Effector CD4-positive, alpha-beta T cell (primary cell): ENCODE measurements at places on chromosomes 3 and 15.

DNA sequence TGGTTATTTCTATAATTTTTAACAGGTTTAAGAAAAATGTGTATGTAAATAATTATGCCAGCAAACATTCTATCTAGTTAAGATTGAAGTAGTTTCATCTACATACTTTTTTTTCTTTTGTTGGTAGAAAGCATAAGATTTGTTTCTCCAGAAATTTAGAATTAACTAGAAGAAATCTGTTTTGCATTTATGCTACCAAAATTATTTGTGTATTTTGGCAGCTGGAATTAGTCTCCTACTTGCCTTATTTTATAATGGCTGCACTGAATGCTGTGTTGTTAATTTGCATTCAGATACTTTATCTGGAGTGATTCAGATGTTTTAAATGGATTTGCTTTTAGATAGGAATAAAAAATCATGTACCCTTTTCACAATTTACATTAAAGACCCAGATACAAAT lies 100.2 kb upstream of the NAALADL2 start:
- no peak for DNase-seq

GRCh38 chr3:185797108-185797881 lies 27.5 kb downstream of the IGF2BP2 start:
- no peak for DNase-seq

- DNase-seq = no peak
These were observed 12.0 kb downstream of the PLSCR1 start for GRCh38 chr3:146532406-146532805.

GRCh38 chr15:72184165-72184811 lies 13.3 kb downstream of the GRAMD2A start:
- no peak for DNase-seq

GRCh38 chr15:65028921-65029735 lies at the start of gene MTFMT:
MTFMT (minus strand) TSS chr15:65029639; CDS start chr15:65029613, 26 bp downstream.
- peak; percentile 89 for DNase-seq

DNA sequence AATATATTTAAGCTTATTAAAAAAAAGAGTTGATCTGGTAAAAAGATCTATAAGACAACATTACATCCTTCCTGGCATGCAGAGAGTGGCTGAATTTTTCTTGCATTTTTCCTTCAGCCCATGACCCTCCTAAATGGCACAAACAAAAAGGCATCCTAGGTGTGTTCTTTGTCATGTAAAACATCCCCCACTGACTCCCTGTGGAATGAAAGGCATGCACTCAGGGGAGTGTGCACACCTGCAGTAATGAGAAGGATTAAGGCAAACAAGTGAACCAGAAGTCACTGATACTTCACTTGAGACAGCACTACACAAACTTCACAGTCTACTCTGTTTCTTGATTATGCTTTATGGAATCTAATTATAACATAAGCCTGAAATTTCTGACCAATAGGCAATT lies 195.0 kb downstream of the RBMS3 start:
- no peak for DNase-seq

- DNase-seq = no peak
These were observed 8.9 kb upstream of the SGO1 start for GRCh38 chr3:20194793-20195460.

DNA sequence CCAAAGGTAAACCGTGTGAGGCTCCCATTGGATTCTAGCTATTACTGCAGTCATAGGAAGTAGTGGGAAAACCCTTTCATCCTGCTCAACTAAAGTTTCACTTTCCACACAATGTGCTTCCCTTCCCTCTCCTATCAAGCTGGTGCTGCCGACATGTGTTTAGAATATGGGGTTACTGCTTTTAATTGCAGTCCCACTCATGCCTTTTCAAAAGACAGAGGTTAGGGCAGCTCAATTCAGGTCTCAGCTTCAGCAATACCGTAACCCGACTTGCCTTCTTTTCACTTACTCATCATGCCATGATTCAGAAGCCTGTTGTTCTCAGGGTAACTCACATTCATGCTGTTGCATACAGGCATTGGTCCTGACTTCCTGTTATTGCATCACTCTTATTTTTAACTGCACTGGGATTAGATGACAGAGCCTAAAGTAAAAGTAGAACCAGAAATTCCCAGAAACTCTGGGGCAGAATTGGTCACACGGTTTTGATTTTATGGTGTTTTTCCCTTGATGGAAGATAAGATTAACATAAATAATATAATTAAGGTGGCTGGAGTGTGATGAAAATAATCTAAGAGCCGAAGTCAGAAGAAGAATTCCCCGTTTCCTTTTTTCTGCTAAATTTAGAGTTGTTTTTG lies 45.7 kb downstream of the C2CD4B start:
- DNase-seq = no peak

DNA sequence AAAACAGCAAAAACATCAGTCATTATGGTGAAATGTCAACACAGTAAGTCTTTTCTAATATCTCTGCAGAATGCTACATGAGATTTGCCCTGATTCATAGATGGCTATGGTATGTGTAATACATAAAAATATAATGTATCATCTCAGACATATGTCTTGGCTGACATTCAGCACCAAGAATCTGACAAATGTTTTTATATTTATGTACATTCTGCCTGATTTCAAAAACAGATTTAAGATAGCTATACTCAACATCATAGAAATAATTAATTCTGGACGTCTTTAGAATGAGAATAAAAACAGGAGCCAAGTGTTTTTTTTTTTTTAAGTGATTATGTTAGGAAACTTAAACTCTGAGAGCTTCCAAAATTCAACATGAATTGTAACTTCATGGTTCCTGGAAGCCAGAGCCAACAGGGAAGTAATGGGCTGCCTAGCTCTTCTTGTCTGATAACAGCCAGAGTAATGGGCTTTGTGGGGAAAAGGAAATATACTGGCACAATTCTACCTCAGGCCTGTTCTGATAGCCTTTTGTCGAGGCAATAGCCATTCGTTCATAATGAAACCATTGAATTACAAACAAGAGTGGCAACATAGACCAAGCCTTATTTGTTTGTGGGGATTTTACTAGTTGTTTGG lies 184.4 kb downstream of the VGLL4 start:
- no peak for DNase-seq

DNA sequence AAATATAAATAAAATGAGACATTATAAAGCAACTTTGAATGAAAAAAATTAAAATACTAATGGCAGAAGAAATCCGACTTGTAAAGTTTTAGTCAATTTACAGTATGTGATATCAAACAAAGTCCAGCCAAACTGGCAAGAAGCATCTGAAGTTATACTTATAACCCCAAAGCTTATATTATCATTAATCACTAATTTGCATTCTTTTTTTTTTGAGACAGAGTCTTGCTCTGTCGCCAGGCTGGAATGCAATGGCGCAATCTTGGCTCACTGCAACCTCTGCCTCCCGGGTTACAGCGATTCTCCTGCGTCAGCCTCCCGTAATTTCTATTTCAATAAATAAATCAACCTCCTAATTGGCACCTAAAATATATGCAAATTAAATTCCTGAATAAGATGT lies 80.1 kb downstream of the AQR start:
- DNase-seq = no peak

GRCh38 chr3:41138601-41139000 lies 60.7 kb upstream of the CTNNB1 start:
- no peak for DNase-seq

- DNase-seq = no peak
These were observed 427.5 kb downstream of the VGLL3 start for GRCh38 chr3:86563400-86563970.

- DNase-seq = no peak
These were observed 10.1 kb downstream of the ARL14 start for GRCh38 chr3:160686955-160687535.

DNA sequence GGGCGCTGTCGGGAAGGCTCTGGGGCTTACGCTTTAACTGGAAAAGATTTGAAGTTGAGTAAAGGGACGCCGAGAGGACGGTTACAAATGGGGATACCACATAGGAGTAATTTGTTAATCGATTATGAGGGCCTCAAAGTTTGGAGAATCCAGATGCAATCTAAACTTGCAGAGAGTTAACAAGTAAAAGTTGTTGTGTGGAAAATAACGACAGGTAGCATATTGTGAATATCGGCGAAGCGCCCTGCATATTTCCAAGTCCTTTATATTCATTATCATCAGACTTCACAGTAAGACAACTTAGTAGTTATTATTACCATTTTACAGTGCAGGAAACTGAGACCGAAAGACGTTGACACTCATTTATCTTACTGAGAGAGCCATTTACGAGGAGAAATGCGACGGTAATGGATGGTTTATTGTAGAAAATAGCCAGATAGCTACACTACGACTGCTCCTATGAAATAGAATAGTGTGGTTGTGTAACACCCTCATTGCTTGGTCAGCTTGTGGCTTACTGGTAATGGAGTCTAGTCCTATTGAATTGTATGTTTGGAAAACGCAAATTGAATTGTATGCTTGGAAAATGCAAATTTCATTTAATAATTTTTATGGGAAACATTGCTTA lies 700 bp downstream of the MKRN2 start:
- no peak for DNase-seq

GRCh38 chr3:188076176-188076575 lies 77.8 kb upstream of the LPP start:
- DNase-seq = no peak

- DNase-seq = no peak
These were observed 775.0 kb downstream of the DIPK2A start for GRCh38 chr3:144746631-144747030.

DNA sequence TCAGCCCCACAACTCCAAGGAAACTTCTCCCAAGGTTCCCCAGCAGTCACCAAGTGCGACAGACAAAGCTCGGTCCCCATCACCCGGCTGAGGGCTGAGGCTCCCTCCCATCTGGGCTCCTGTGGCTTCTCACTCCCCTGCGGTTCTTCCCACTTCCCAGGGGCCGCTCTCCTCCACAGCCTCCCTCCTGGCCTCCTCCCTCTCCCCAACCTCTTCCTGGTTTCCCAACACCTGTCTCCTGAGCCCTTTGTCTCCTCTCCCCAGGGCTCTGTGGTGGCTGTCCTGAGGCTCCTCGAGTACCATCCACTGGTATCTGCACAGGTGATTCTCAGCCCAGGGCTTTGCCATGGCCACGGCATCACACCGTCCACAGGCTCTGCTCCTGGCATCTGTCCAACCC lies 113.2 kb upstream of the NSMCE3 start:
- no peak for DNase-seq

GRCh38 chr3:76487446-76487845 lies 552.5 kb upstream of the ROBO2 start:
- no peak for DNase-seq

DNA sequence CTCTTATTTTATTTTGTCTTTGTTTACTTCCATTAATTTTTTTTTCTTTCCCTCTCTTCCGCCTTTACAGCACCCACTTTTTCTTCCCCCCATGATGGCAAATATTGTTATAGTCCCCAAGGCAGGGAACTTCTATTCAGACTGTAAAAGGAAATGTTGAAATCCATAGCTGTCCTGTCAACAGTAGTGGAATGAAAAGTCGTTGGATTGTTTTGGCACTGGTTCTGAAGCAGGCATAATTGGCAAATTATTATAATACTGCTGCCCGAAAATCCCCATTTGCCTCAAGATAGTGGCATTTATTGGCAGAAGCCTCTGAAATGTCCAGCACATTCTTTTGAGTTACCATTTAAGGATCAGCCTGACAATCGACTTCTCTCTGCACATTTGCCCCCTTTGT lies 150.6 kb downstream of the TPRG1 start:
- no peak for DNase-seq

GRCh38 chr3:181568248-181568647 lies 143.5 kb upstream of the SOX2 start:
- no peak for DNase-seq

- no peak for DNase-seq
These were observed 17.6 kb downstream of the ZDHHC3 start for GRCh38 chr3:44958386-44958785.

DNA sequence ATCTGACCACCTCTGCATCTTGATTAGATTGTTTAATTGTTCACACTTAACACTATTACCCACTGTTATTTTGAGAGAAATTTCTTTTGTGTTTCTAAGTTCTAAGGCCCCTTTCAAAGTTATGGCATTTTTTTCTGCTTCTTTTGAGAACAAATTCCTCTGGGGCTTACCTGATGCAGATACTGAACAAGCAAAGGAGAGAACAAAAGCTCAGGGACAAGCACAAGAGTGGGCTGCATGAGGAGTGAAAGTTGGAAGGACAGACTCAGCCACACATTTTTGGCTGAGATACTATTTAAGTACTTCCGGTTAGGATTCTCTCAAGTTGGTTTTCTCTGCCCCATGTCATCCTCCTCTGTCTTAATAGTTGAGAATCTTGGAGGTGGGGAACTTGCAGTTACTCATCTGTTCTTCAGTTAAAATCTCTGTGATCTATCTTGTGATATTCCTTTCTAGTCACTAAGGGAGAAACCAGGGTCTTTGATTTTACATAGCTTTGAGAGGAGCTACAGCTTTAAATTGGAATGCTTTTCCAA lies 54.7 kb downstream of the CMTM6 start:
- no peak for DNase-seq

DNA sequence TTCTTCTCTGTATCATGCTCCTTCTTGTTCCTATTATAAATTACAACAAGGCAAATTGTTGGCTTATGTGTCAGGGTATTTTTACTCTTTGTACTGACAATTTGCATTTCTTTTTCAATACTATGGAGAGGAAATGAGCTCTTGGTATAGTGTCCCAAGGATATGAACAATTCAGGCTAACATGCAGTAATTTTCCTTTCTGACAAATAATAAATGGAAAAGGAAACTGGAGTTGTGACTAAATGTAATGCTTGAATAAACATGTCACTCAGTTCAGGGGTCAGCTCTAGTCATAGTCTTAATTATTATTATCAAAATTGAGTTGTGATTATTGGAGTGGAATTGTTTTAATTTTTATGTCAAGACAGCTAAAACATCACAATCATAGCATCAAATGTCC lies 256.0 kb upstream of the ZPLD1 start:
- no peak for DNase-seq

- DNase-seq = no peak
These were observed 31.5 kb upstream of the FBLN2 start for GRCh38 chr3:13517253-13517977.

DNA sequence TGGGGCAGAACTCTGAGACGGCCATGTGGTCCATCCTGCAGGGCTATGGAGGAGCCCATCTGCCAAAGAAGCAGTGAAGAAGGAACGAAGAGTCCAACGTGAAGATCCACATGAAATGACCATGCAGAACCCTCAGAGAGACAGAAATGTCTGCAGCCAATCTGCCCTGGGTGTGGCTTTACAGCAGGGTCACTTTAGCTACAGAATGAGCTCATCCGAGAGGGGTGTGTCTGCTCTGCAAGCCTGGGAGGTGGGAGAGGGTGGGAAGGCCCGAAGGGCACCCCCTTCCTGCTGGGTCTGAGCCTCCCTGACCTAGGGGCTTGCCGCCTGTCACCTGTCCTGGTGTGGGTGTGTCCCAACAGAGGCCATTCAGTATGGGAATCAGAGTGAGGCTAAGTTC lies 176.3 kb downstream of the ATP10A start:
- no peak for DNase-seq

- DNase-seq = no peak
These were observed 566.7 kb upstream of the NECTIN3 start for GRCh38 chr3:110504901-110505300.
